ENCODE measurements at places on chromosomes 13 and 19.

DNA sequence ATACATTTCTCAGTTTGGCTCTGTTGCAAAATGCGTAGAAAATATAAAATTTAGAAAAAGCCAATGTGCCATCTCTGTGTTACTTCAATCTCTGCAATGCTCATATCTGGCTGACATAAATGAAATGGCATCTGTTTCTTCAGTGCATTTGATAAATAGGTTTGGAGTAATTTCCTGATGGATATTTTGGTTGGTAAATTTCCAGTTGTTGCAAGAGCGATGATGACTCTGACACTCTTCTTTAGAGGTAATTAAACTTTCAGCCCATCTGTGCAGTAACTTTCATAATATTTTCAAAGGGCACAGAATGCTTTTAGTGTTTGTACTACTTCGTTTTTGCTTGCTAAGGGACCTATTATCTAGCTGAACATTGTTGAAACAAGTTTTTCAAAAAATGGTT lies 1286.4 kb downstream of the PCDH9 start:
- no peak for DNase-seq

GRCh38 chr19:43956827-43957226 lies 5.8 kb downstream of the ZNF221 start:
- DNase-seq, result no peak

DNA sequence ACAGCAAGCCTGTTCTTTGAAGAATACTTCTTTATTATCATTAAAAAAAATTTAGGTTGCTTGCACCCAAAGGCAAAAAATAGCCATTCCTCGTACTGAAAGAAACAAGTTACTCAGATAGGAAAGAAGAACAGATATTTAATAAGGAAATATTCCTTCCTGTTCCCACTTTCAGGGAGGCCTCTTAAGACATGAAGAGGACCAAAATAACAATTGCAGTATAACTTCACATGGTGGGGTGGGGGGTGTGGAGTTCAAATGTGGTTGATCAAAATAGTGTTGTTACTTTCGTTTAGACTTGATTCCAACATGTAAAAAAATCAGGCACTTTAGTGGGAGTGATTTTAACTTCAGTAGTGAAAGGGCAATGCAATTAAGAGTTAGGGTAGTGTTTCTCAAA lies 3.6 kb downstream of the RGCC start:
- DNase-seq, result no peak

DNA sequence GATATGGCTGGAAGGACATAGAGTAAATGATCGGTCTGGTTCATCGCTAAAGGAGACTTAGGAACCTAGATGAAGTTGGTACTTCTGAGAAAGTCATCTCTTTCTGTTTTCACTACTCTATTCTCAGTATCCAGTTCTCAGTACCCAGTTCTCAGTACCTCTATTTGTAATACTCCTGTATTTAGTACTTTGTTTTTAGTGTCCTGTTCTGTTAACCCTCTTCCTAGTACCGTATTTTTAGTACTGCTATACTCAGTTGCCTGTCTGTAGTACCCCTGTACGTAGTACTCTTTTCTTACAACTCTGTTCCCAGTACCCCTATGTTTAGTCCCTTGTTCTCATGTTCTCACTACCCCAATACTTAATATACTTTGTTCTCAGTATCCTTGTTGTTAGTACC lies 1.2 kb downstream of the RFXAP start:
- DNase-seq, result no peak

GRCh38 chr19:42422901-42423461 lies 4.2 kb downstream of the LIPE start:
- DNase-seq, result peak; percentile 30

GRCh38 chr19:32471811-32472210 lies 66.2 kb downstream of the DPY19L3 start:
- no peak for DNase-seq

DNA sequence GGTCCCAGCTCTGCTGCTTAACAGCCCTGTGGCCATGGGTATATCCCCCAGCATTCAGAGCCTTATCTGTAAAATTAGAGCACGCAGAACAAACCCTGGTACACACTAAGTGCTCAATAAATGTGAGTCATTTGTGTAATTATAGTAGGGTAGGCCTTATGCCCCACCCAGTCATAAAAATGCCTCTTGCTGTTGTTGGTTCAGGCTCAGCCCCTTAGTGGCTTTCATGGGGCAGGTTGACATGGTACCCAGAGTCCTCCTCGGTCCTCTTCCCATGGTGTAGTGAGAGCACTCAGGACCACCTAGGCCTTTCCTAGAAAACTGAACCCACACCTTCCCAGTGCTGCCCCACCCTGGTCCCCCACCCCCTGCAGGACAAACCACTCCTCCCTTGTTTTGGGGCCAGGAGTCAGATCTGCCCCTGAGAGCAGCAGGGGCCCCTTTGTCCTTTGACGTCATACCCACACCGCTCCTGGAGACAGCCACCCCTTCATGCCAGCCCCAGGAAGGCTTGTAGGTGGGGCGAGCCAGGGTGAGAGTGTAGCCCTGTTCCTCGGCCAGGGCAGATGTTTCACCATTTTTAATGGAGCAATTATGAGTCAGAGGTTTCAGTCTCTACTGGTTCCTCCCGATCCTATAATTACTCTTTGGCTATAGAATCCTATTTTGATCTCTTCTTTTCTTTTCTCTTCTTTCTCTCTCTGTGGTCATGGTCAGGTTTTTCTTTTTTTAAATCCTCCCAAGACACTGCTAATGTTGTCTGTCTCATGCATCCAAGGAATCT lies 36.8 kb downstream of the ACTN4 start:
- no peak for DNase-seq

- no peak for DNase-seq
These were observed 105.7 kb downstream of the KCTD15 start for GRCh38 chr19:33902395-33902794.

GRCh38 chr13:57128909-57129308 lies 11.8 kb upstream of the PRR20A start:
- no peak for DNase-seq

All from activated T-helper 1 cell treated with anti-CD3 and anti-CD28 coated beads, Interleukin-12 subunit alpha, Interleukin-12 subunit beta, Interleukin-2, Interleukin-4 antibody, amounts not matched to agents 30 ng/mL and 10 ng/mL and 1 ng/mL, durations not matched to agents 14 hours and 24 hours and 36 hours (primary cell).